HuH-7 (cell line): ENCODE measurements at places on chromosomes 13 and 19.

DNA sequence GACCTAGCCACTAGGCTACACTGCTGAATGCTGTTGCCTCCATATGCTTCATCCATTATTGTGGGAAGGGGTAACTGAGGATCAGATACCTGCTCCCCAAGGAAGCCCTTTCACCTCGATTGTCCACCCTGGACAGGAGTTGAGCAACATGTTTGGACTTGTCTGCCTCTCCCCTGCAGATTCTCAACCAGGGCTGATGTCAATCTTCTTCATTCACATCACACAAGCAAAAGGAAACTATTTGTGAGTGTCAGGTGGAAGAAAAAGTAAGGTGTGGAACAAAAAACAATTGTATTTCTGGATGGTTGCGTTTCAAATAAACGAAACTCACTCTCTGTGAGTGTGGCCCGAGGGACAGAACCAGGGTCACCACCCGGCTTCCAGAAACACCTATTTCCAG, 29.5 kb upstream of the MUC16 start:
- DNase-seq: no peak

GRCh38 chr19:7340959-7341837, 7.5 kb upstream of the ARHGEF18 start:
- DNase-seq: peak; percentile 51

DNA sequence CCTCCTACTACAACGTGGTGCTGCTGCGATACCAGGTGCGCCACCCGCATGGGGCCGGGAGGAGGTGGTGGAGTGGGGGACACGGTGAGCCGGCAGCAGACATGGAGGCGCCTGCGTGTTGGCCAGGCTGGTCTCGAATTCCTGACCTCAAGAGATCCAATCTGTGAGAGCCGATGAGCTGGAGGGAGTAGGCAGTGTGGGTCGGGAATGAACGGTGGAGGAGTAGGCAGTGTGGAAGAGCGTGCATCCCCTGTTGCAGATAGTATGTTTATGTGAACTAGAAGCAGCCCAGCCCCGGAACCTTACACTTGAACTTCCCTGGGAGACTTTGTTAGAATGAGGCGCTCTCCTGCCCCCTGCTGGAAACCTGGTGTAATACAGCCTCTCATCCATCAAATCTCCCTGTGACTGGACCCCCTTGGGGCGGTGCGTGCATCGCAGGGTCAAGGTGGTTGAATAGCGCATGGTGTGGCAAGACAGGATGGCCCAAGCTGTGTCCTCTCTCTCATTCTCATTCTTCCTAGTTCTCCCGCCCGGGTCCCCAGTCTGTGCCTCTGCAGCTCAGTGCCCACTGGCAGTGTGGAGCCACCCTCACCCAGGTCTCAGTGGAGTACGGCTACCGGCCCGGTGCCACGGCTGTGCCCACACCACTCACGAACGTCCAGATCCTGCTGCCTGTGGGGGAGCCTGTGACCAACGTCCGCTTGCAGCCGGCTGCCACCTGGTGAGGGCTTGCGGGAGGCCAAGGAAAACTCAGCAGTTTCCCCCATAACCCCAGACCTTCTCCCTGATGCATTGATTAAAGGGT, 10.5 kb upstream of the B3GNT3 start:
- peak; percentile 87 for DNase-seq

- no peak for DNase-seq
Measured at GRCh38 chr13:50709058-50709457, 134.4 kb downstream of the DLEU7 start.

- no peak for DNase-seq
Measured at GRCh38 chr19:13134626-13135025, 15.5 kb downstream of the STX10 start.

DNA sequence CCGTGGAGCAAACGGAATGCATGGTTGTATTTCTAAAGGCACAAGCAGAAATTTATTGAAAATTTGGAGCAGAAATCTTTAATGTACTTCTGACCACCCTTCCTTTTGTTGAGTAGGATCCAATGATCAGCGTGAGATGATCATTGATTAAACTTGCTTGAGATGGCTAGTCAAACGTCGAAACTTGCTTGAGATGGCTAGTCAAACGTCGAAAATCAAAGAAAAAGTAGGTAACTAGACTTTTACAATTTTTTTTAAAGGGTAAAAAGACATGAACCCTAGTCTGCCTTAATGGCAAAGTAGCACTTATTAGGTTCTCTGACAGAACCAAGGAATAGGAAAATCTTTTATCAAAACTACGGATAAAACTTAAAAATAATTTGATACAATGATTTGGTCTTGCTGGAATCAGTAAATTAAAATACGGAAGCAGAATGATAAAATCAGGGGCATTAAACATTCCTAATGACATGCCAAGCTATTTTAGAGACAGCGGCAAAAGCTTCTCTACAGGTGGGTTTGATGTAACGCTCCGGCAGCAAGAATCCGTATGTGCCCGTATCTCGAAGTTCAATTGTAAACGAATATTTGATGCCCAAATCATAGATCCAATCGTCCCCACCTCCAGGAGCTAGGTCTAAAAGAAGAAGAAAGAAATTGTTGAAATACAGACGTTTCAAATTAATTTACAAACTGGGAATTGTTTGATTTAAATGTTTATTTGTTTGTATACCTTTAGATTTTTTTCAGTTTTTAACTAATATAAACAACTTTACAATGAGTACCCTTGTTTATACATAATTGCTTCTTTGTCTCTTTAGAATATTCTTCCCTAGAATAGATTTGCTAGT, 841 bp upstream of the ZC3H13 start:
- DNase-seq: no peak

GRCh38 chr13:49828453-49828852, 36.0 kb upstream of the KPNA3 start:
- DNase-seq: no peak

- DNase-seq: peak; percentile 6
Measured at GRCh38 chr13:99657848-99658260, 156.6 kb downstream of the TM9SF2 start.
